ENCODE measurements at places on chromosomes 3 and 15. TPM values are rescaled to one million over a fixed set of nuclear protein-coding genes. Genes with fewer than 3 reads are reported as not detected.

SERINC4 gene
- 2.2 TPM for polyA plus RNA-seq

ARRDC4 gene
- polyA plus RNA-seq, result 0.78 TPM

WDR5B gene
- polyA plus RNA-seq, result 1.6 TPM

C3orf20 gene
- not detected for polyA plus RNA-seq

ACAN gene
- polyA plus RNA-seq, result not detected

GADL1 gene
- not detected for polyA plus RNA-seq

MEIS2 gene
- polyA plus RNA-seq, result not detected

CFAP91 gene
- 0.45 TPM for polyA plus RNA-seq

KLHL40 gene
- not detected for polyA plus RNA-seq

PLSCR2 gene
- polyA plus RNA-seq, result not detected

AGBL1 gene
- not detected for polyA plus RNA-seq

CSK gene
- polyA plus RNA-seq, result 154 TPM

CCDC71 gene
- 0.94 TPM for polyA plus RNA-seq

GUCA1C gene
- not detected for polyA plus RNA-seq

SEMA6D gene
- not detected for polyA plus RNA-seq

CCDC191 gene
- 1.2 TPM for polyA plus RNA-seq

GOLGA6A gene
- polyA plus RNA-seq, result not detected

GRM7 gene
- not detected for polyA plus RNA-seq

All from CD8-positive, alpha-beta memory T cell (primary cell).